ENCODE measurements at places on chromosomes 4 and X. TPM values are rescaled to one million over a fixed set of nuclear protein-coding genes. Genes with fewer than 3 reads are reported as not detected.
A peak's percentile ranks its signal among the peaks of the same experiment; 100 is the strongest.

Gene SMIM31
- total RNA-seq, result not detected

DNA sequence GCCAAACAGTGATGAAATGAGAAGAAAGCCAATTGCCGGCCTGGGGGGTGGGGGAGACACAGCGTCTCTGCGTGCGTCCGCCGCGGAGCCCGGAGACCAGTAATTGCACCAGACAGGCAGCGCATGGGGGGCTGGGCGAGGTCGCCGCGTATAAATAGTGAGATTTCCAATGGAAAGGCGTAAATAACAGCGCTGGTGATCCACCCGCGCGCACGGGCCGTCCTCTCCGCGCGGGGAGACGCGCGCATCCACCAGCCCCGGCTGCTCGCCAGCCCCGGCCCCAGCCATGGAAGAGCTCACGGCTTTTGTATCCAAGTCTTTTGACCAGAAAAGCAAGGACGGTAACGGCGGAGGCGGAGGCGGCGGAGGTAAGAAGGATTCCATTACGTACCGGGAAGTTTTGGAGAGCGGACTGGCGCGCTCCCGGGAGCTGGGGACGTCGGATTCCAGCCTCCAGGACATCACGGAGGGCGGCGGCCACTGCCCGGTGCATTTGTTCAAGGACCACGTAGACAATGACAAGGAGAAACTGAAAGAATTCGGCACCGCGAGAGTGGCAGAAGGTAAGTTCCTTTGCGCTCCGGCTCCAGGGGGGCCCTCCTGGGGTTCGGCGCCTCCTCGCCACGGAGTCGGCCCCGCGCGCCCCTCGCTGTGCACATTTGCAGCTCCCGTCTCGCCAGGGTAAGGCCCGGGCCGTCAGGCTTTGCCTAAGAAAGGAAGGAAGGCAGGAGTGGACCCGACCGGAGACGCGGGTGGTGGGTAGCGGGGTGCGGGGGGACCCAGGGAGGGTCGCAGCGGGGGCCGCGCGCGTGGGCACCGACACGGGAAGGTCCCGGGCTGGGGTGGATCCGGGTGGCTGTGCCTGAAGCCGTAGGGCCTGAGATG is at the start of gene SHOX:
SHOX (plus strand) TSS at position 180 of the 885 bp plus-strand sequence; CDS start at position 287, 107 bp downstream.
- DNase-seq, result peak; percentile 88

DNA sequence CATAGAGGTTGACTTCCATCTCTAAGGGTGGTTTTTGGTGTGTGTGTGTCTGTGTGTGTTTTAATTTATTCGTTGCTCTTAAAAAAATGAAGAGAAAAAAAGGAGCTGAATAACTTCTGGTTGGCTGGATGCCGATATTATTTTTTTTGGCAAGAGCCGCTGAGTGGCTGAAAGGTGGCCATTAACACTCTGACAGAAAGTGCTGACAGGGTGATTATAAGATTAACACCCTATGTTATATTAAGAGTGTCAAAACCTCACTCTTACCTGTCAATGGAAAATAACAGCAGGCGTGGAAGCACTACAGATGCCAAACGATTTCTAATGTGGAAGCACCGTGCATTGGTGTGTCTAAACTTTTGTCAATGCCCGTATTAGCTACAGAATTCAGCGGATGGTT is 622.5 kb downstream of the ANKRD50 start:
- DNase-seq, result no peak

DNA sequence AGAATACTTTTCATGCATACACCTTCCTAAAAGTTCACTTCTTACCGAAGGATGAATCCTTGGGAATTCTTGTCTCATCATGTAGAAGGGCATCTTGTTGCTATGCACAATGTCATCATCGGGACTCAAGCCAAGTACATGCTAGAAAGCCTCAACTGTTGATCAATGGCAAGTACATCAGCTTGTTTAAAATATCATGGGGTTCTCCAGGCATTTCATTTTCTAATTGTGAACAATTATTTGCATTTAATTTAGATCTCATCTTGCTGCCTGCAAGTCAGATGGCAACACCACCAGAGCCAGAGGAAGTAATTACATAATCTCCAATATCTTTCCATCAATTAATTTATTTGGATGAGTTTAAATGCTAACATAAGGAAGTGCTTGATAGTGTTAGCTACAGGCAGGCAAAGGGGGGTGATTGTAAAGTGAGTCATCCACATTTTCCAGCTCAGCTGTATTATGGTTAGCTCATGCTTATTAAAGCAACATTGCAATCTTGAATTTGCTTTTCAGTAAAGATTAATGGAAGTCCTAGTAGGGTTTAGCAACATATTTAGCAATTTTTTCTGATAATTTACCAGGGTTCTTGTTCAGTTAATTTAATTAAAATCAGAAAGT is 356.5 kb downstream of the CBLL2 start:
- no peak for DNase-seq

Gene WDR13
- total RNA-seq, result 99.1 TPM

DNA sequence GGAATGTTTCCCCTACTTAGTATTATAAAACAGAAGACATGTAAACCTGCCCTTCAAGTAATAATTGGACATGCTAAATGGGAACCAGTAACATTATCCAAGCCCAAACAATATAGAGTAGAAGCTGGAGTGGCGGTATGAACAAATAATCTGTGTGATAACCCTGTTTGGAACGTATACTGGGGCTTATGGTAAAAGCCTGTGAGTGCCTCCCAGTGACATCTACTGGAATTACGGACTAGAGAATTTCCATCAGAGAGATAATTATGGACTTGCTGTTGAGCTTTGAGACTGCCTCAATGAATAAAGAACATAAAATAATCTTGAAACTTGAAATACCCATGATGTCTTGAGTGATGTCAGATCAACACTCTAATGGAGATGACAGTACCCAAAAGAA is 406.3 kb upstream of the GRIA3 start:
- DNase-seq, result no peak

GRCh38 chrX:48278958-48279357 is 23.8 kb downstream of the SSX1 start:
- peak; percentile 92 for DNase-seq

DNA sequence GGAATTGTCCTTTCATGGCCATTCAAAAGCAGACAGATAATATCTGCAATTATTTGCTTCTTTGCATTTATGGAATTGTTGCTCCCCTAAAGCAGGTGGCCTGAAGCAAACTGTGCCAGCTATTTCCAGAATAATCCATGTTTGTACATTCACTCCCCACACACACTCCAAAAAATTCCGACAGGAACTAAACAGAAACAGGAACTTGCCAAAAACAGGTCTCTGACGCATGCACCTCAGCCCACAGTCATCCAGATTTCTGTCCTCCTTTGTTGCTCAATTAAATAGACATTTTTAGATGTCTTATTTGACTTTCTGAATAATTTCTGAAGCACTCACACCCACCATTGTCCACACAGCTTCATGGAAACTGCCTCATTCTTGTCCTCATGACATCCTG is 71.5 kb upstream of the EDNRA start:
- DNase-seq, result peak; percentile 30

DNA sequence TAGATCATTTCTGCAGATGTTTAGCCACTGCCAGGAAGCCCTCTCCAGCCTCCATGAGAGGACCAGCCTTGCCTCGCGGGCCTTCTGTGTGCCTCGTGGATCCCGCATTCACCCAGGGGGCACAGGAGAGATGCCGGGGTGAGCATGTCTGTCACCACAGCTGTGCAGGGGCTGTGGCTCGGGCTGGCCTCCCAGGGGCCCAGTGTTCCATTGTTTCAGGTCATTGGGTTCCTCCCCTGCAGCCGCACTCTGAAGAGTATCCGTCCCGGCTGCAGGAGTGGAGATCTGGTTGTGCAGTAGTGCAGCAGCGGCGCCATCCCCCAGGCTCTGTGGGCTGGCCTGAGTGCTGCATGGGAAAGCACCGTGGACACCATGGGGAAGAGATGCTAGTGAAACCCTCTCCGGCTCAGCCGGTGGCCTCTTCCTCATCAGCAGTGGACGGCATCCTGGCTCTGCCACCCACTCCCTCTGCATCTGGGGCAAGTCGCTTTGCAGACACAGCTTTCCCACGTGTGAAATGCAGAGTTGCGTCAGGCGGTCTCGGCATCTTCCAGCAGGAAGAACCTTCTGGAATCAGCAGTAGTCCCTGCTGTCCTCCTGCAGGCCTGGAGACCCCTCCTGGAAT is 29.1 kb downstream of the TBC1D14 start:
- DNase-seq, result peak; percentile 37

DNA sequence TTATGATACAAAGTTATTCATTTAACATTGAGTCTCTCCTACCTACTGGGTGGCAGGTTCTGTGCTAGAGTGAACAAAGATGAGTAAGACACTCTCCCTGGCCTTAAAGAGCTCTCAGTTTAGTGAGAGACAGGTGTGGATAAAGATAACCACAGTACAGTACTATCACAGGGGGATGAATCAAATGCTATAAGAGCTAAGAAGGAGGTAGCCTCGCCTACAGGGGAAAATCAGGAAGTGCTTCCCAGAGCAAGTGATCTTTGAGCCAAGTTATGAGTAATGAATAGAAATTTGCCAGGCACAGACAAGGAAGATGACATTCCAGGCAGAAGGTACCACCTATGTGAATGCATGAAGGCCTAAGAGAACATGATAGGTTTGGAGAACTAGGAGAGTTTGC is 3.4 kb upstream of the IGBP1 start:
- no peak for DNase-seq

Gene GAGE1
- total RNA-seq, result not detected

Gene MSANTD1
- 0.89 TPM for total RNA-seq

- no peak for DNase-seq
Measured at GRCh38 chrX:15497865-15498264, 2.7 kb upstream of the BMX start.

DNA sequence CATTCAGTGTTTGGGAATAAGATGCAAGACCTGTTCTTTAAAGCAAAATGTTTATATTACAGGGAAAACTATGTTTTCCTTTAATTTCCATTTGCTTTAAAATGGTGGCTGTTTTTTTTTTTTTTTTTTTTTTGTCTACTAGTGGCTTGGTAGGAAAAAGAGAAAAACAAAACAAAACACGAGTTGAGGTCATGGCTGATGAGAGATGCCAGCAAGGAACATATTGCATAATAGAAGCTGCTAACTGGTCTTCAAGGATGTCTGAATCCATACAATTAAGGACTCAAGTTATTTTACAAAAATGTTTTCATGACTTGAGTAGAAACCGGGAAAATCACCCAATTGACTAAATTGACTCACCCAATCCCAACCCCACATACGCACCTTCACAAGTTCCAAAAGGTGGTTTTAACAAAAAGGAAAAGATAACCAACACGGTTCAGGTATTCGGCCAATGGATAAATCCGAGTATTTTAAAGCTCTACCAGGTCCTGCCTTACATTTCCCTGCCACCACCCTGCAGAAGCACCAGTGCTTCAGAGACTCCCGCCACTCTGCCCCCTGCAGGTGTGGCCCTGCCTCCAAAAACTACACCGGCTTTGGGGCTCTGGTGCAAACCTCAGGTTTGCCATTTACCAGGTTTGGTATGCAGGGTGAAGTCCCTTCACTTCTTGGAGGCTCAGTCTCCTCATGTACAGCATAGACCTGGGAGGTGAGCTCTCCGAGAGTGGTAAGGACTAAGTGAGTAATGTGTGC is 27.1 kb downstream of the PIR start:
- DNase-seq, result no peak

GRCh38 chr4:163663454-163664225 is 169.2 kb downstream of the TMA16 start:
- DNase-seq, result peak; percentile 20

Data from muscle of leg (tissue), 16 donors.